ENCODE measurements at places on chromosomes 3 and 15. TPM values are rescaled to one million over a fixed set of nuclear protein-coding genes. Genes with fewer than 3 reads are reported as not detected.

DNA sequence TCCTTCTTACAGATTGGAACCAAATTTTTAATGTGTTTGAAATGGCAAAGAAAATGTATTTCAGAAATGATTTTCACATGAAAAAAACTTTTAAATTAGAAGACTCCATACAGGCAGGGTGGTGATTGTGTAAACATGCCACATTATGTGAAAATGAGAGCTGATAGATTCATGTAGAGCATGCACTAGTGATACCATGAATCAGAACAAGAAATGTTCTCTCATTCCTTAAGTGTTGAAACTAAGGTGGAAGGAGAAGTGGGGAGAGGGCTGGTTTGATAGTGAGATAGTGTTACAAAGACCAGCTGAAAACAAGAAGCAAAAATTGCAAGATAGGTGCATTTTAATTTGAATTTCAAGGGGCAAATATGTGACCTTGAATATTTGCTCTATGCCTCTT is 100.3 kb downstream of the CCNL1 start:
- DNase-seq, result no peak

KLHDC8B gene
- 1.2 TPM for total RNA-seq

- no peak for DNase-seq
These were observed 260.5 kb downstream of the PTPRG start for GRCh38 chr3:61821823-61822251.

DNA sequence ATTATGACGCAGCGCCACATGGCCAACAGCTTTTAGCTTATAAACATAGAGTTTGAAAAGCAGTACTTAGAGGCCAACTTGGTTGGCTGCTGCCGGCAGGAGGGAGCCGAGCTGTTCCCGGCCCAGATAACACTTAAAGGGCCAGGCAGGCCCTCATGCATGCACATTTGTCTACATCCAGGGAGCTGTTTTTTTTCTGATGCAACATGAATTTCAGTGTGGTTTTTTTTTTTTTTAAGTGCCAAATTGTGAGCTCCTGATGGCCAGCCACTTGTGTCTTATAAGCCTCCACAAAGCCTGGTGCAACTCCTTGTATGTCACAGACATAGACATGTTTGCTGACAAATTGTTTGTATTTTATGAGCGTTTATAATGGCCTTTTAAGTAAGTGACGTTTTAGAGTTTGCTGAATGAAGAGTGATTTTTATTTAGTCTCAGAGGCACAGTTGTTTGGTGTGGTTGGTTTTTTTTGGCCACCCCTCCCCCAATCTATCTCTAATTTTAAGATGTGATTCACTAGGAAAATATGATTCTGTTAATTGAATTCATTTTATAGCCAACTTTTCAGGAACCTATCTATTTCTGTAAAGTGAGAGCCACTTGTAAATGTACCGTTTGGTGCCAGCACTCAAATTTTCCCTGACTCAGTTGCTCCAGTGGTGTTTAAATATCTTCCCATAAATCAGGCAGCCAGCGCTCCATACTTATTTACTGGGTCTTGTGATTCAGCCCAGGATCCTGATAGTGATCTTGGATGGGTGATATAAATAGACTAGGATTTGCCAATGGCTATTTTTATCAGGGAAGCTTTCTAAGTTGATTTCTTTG is 134.3 kb downstream of the VGLL4 start:
- no peak for DNase-seq

DNA sequence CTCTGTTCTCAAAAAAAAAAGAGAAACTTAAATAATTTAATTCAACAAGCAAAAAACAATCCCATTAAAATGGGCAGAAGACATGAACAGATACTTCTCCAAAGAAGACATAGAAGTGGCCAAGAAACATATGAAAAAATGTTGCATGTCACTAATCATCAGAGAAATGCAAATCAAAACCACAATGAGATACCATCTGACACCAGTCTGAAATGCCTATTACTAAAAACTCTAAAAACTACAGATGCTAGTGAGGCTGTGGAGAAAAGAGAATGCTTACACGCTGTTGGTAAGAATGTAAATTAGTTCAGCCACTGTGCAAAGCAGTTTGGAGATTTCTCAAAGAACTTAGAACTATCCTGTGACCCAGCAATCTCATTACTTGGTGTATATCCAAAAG is 382.9 kb downstream of the OTOL1 start:
- DNase-seq, result no peak

KCNMB2 gene
- total RNA-seq, result not detected

GRCh38 chr15:94526071-94526689 is 294.8 kb downstream of the MCTP2 start:
- DNase-seq, result no peak

DNA sequence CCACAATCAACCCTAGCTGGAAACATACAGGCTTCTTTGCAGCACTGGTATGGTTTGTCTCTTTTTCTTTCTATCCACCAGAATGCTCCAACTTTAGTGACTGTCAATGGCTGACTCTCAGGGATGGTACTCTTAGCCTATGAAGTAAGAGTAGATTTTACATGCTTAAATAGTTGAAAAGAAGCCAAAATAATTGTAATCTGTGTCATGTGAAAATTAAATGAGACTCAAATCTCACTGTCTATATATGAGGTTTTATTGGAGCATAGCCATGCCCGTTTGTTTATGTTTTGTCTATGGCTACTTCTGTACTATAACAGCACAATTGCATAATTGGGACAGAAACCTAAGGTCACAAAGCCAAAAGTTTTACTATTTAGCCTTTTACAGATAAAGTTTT is 29.1 kb upstream of the PDZRN3 start:
- no peak for DNase-seq

- DNase-seq, result no peak
These were observed 326.3 kb downstream of the ARRDC4 start for GRCh38 chr15:98286831-98287230.

DNA sequence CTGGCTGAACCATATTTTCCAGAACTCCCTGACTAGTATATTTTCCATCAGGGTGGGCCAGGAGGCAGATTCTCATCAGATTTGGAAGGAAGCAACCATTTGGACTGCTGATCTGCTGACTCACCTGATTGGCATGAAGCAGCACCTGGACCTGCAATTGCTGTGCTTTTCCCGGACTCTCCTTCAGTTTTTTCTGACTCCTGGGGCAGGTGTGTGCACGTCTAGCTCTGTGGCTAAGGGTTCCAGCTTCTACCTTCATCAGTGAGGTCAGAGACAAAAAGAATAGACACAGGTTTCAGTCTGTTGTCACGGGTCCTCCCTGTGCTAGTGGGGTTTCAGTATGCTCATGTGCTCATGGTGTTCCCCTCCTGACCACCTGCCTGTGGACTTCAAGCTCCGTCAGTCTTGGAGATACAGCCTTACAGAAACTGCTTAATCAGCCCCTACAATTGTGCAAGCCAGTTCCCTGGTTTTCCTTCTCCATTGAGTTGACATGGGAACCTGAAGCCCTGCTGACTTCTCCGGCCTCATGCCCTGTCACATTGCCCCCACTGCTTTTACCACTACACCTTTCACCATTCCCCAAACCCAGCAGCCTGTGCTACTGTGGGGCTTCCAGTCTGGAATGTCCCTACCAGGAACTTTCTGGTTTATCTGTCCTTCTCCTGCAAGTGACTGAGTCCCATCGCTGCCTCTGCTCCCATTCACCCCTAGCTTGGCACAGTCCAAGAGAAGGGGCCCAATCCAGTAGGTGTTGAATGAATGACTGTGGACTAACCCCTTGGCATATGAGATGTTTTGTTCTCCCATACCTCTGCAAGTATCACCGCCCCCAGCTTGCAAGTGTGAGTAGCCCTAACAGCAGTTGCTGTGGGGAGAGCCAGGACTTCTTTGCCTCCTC is 31.7 kb downstream of the HMCES start:
- DNase-seq, result no peak

DNA sequence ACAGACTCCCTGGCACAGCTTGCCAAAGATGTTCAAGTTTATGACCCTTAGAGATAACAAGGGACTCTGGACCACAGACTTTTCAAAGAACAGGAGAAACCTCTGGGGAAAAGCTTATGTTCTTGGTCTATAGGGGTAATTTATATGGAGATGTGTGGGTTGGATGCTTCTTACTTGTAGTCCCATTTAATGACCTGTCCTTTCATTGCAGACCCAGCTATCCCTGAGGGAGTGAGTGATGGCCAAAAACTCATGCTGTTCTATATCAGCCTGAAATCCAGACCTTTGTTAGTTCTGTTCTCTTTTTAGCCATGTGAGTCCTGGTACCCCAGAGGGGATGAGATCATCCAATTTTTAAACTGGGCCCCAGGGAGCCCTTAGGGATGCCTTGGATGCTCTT is 43.7 kb upstream of the MRPL3 start:
- no peak for DNase-seq

PPARG gene
- 0.24 TPM for total RNA-seq

GRCh38 chr15:75065851-75066509 is 42.6 kb downstream of the PPCDC start:
- DNase-seq, result no peak

DNA sequence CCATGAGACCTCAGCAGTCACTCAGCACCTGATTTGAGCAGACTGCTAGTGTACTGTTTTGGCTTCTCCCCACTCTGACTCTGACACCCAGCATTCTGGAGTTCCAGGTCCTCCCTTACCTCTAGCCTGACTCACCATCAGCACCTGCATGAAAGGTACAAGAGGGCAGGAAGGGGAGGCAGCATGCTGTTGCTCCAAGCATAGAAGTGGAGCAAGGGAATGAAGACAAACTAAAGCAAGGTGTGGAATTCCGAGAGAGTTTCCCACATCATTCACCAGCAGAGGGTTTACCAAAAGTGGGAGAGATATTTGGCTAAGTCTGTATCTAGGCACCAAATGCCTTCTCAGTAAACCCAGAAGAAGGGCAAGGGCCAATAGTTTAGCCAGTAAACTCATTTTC is 21.3 kb downstream of the HEXA start:
- DNase-seq, result no peak

ANKRD63 gene
- 0.32 TPM for total RNA-seq

DNA sequence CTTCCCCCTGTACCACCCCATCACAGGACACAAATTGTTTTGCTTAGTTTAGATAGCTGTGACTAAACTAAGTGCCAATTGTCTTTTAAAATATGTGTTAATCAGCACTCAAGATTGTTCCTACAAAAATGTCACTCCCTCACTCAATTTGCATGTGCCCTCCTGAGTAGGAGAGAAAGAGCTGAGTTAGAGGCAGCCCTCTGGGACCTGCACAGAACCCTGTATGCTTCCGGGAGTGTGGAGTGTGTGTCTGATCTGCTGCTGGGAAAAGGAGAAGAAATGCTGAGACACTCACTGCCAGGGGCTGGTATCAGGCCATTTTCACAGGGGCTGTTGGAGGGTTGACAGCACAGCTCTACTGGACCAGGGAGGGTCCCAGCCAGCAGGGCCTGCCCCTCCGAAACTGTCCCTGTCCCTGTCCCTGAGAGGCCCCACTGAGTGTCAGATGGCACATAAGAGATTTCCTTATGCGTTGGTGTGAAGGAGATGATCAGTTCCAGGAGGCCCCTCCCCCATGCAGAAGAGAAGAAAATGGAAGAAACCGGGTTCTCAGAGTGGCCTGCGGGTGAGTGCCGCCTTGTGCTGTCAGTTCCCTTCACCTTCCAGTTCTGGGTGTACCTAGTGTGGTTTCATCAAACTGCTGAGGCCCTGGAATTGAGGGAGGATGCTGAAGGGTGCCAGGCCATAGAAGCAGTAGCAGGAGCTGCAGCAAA is 3.9 kb upstream of the B3GNT5 start:
- no peak for DNase-seq

EPHA3 gene
- not detected for total RNA-seq

DNA sequence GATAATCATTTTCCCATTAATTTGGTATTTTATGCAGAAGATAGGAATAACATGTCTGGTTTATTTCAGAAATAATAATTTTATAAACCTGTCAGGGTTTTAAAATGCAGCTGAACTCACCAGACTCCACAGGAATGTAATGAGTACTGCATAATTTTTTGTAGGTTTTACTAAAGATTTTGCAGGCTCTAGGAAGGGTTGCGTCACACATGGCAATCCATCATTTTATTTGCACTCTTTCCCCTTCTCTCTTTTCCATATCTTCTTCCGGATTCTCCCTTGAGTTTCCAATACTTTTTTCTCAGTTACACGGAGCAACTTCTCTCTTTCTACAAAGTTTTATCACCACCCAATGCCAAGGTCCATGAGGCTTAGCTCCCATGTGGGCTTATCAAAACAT is 234.7 kb downstream of the NFKBIZ start:
- DNase-seq, result no peak

- DNase-seq, result no peak
These were observed 458.3 kb downstream of the MFSD1 start for GRCh38 chr3:159260049-159260662.

DNA sequence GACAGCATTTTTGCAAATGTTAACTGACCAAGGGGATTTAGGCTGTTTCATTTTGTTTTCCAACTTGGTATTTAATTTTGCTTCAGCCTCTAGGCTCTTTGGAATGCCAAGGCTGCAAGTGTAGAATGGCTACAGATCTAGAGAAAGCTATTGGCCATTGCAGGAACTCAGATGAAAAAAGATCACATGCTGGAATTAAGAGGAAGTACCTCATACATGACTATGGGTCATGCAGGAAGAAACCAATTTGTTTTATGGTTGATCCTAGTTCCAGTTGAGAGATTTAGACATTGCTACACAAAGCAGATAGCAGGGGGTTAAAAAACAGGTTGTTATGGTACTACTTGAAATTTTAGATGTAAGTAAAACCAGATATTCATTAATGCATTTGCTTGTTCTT is 12.7 kb upstream of the CLDN16 start:
- no peak for DNase-seq

DNA sequence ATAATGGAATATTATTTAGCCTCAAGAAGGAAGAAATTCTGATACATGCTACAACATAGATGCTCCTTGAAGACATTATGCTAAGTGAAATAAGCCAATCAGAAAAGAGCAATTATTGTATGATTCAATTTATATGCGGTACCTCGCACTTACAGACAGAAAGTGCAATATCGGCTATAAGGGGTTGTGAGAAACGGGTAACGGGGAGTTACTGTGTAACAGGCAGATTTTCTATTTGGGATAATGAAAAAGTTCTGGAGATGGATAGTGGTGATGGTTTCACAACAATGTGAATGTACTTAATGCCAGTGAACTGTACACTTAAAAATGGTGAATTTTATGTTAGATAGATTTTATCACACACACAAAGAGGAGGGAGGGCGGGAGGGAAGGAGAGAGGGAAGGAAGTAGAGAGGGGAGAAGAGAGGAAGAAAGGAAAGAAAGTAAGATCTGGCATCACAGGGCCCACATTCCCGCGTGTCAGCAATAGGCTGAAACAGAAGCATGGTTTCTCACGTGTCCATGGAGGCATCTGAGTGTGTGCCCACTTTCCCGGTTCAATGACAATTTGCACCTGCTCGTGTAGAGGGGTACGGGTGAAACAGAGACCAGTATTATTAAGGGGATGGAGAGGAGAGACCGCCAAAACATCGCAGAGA is 700 bp upstream of the BLM start:
- no peak for DNase-seq

CCDC13 gene
- total RNA-seq, result 1.7 TPM

DNA sequence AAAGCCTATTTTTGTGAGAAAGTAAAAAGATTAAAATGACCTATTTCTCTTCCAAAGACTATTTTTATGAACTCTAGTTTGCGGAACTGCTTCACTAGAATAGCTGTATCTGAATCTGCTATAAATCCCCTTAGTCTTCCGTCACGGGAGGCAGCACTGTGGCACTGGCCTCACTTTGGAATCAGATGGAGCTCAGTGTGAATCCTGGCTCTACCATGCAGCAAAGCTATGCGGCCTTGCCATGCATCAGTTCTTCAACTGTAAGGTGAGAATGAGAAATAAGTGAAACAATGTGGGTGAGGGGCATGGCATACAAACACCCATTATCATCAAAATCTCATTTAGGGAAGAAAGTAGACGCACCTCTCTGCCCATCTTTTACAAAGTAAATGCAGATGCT is 27.5 kb upstream of the CSPG5 start:
- DNase-seq, result no peak

RAB7A gene
- 190 TPM for total RNA-seq

IQCF5 gene
- not detected for total RNA-seq

Measured in activated B cell treated with CpG ODN at 0.5 μM for 24 hours (primary cell).